Non-pigmented ciliary epithelial cell (primary cell): ENCODE measurements at places on chromosomes 12 and 14.

DNA sequence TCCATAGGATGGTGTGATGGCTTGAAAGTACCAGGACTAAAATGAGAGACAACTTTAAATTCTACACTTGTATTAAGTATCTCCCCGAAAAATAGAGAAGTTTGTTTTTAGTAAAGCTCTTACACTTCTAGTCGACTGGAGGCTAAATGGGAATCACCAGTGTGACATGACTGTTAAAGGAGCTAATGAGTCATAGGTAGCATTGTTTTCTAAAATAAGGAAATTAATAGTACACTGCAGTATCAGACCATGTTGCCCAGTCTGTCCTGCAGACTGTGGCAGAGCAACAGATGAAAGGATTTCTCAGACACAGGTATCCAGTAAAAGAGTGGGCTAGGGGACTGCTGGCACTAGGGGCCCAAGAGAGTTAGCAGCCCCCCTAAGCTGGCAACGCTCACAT lies 140.1 kb downstream of the TMEM117 start:
- no peak for DNase-seq

GRCh38 chr14:102772781-102773570 lies 4.3 kb upstream of the TRAF3 start:
- DNase-seq, result no peak

GRCh38 chr14:32192712-32193373 lies 9.0 kb upstream of the RNU6-7 start:
- no peak for DNase-seq

- no peak for DNase-seq
Measured at GRCh38 chr14:37602605-37603453, 7.4 kb downstream of the TTC6 start.

DNA sequence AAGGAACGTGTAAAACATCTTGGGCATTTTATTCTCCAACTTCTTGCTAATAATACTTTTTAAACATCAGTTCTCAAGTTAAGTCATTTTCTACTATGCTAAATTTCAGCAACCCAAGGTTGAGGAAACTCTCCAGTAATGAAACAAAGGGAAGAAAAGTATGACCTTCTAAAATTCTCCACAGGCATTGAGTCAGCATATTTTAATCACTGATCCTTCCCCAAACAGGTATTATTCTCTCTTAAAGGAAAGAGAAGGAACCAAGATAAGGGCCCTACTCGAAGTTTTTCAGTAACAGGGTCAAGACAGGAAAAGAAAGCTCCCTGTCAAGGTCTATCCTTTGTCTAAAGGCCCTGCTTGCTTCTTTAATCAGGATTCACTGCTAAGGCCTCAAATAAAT lies 3.0 kb downstream of the KICS2 start:
- DNase-seq, result no peak

GRCh38 chr14:78608998-78609787 lies 439.0 kb downstream of the NRXN3 start:
- DNase-seq, result no peak

- no peak for DNase-seq
Measured at GRCh38 chr14:65170318-65170717, 68.0 kb upstream of the MAX start.

DNA sequence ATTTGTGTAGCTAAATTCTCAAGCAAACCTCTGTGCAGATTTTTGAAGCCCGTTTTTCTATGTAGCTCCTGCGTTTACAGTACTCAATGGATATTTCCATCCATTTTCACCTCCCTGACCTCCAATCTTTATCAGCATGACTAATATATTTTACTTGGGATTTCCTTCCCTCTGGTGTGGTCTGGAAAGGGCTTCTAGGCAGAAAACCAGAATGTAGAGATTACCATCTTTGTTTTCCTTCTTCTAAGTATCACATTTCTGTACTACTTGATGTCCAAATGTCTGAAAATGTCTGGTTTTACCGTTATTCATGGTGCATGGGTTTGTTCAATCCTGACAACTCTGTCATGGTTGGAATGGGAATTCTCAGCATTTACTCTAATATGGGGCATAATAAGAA lies 907.6 kb upstream of the FLRT2 start:
- DNase-seq, result no peak

DNA sequence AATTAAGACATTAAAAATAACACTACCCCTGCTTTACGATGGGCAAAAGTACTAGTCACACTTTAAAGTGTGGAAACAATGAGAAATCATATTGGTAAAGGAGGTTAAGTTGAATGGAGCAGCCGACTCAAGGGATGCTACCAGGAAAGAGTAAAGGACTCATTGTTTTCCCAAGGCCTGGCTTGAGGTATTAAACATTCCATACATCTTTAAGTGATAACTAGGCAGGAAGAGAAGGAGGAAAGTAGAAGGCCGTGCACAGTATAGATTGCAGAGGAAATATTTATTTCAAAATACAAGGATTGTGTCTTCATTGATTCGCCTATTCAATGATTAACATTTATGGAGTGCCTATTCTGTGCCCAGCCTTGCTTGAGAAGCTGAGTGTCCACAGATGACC lies 20.6 kb upstream of the YARS2 start:
- no peak for DNase-seq

- DNase-seq, result no peak
Measured at GRCh38 chr14:68380329-68380741, 412.5 kb downstream of the ZFP36L1 start.

DNA sequence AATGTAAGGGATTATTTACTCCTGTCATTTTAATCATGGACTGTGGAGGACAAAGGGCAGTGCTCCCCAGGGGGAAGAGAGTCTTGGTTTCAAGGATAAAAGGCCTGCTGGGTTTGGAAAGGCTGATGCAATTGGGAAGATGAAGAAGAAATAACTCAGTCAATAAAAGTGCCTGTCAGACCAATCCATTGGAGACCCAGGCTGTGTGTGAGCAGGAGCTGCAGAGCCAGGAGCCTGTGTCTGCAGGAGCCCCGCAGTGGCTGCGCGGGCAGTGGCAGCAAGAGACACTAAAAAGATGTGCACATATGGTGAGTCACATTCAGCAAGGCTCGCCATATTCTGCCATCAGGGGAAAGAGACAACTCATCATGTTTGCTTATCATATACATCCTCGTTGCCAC lies 90.4 kb downstream of the CRACR2A start:
- DNase-seq, result no peak

- DNase-seq, result no peak
Measured at GRCh38 chr12:32486158-32486557, 86.8 kb downstream of the FGD4 start.

DNA sequence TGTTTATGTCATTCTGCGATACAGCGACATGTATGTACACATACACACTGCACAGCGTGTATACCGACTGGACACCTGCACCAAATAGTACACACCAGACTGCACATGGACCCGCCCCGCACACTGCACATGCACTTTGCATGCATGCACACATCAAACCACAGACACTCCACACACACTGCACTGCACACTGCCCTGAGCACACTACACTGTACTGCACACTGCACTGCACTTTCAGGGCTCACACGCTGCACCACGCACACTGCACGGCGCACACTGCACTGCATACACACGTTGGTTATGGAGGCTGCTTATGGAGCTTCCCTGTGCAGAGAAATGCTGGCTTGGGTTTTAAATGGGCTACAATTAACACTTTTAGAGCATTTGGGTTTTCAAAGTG lies 1.6 kb downstream of the PAPLN start:
- DNase-seq, result no peak

DNA sequence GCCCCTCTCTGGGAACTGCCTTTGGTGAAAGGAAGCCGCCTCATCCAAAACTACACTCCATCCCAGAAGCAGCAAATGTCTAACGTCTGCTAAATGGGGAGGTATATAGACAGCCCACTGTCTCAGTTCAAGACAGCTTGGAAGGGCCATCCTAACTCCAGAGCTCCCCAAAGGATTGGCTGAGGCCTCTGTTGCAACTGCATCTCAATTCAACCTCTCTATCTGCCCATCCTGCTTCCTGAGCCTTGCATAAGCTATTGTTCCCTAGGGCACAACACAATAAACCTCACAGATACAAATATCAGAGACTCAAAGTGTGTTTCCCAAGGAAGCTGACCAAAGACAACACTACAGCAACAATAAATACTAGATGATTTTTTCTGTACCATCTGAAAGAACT lies 495.2 kb upstream of the SOX5 start:
- no peak for DNase-seq

GRCh38 chr12:55829967-55830600 lies 697 bp upstream of the DNAJC14 start:
- DNase-seq, result no peak

- DNase-seq, result no peak
Measured at GRCh38 chr12:98146487-98146886, 368.9 kb upstream of the TMPO start.
